ENCODE measurements at places on chromosomes 4 and X.

GRCh38 chr4:67566335-67566734 is 7.8 kb downstream of the STAP1 start:
- no peak for DNase-seq

- no peak for DNase-seq
These were observed 423.3 kb downstream of the RAPGEF2 start for GRCh38 chr4:159526172-159526571.

DNA sequence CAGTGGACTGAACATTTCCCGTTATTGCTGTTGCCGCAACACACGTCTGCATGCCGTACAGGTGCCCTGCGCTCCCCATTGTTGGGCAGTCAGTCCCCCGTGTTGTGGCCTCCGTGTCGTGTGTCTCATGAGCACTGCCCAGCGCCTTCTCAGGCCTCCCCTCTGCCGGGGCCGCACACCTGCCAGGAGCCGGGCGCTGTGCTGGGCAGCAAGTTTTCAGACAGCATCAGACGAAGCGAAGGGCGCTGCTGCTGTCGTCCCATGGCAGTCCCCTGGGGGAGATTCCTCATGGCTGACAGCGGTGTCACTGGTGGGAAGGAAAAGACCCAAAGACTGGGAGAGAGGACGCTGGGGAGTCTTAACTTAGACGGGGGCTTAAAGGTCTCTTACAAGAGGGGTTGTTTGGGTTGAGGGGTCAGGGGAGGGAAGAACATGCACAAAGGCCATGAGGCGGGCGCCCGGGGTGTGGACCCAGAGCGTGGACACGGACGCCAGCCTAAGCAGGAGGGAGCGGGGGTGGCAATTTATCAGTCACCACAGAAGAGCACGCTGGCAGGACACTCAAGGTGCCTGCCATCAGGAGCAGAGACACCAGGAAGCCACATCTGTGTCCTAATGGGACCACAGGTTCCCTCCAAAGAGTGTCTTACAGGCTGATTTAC is 47.3 kb downstream of the RGS12 start:
- no peak for DNase-seq

DNA sequence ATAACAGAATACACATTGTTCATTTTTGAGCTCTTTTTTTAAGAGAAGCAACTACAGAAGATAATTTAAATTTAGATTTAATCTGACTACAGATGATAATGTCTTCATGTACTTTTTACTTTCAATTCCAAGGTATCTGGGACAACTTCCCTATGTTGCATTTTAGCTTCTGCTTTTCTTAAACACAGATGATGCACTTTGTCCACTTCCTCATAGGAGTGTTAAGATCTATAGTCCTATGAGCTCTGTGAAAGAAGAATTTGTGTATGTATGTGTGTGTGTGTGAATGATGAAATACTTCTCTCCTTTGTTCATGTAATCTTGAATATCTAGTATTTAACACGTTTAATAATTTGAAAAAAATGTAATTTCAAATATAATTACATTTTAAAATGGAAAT is 5.3 kb upstream of the FHIP1A start:
- DNase-seq = no peak

DNA sequence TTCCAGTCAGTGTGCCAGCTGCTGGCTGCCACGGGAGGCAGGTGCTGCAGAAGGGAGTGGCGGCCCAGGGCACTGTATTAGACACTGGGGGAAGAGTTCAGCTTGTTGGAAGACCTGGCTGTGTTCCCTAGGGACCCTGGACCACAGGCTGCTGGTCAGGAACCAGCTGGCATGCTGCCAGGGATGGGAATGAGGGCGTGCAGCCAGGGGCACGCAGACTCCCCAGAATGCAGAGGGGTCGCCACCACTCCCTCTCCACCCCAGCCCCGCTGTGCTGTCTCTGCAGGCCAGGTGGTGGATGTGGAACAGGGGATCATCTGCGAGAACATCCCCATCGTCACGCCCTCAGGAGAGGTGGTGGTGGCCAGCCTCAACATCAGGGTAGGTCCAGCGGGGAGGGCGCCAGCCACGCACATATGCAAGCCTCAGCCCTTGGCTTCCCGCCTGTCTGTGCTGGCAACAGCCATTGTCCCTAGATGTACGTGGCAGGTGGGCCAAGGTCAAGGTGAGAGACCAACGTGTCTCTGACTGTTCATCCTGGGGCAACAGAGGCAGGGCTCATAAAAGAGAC is 12.3 kb downstream of the ABCD1 start:
- no peak for DNase-seq

- DNase-seq = peak; percentile 30
These were observed 30.5 kb upstream of the ADGRG2 start for GRCh38 chrX:19152762-19153161.

DNA sequence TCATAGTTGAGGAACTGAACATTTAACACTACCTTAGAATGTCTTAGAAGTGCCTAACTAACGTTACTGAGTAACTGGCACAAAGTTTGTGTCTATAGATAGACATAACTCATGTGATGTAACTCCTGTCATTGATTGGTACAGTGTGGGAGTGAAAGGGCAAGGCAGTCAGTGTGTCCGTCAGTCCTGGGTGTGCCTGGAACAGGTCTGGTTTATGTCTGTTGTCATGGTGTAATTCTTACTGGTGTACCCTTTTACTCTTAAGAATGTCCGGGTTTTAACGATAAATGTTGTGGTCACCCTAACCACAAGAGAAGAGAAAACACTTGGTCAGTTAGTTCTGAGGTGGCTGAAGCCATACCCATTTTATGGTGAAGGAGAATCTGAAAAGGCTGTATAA is 93.1 kb upstream of the ESX1 start:
- DNase-seq = no peak

DNA sequence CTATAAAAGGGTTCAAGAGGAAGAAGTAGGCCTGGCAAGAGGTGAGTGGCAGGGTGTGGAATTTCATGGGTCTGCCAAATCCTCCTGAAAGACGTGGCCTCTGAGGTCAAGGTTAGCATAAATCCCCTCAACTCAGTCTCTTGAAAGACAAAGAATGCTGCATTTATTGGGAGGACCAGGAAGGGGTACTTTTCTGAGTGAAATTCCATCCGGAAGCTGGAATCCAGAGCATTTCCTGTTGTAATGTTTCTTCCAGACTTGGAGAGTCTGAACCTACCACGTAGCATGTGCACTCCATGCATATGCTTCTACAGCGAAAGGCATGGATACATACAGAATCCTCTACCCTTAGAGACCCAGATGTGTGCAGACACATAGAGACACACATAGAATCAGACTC is 13.4 kb upstream of the FGD1 start:
- peak; percentile 65 for DNase-seq
